Fibroblast of the aortic adventitia (primary cell): ENCODE measurements at places on chromosomes 16 and 17. TPM values are rescaled to one million over a fixed set of nuclear protein-coding genes. Genes with fewer than 3 reads are reported as not detected.

Gene CASKIN1
- total RNA-seq = 0.18 TPM in 1 of 2 replicates, not detected in the other

Gene TPSD1
- not detected in 2 replicates for total RNA-seq

Gene CA10
- total RNA-seq = not detected in 2 replicates

Gene GEMIN4
- 16.7 and 21.3 TPM in 2 replicates for total RNA-seq

Gene GSDMA
- total RNA-seq = not detected in 2 replicates

Gene IGSF6
- 0.08 TPM in 1 of 2 replicates, not detected in the other for total RNA-seq

Gene RHOT1
- total RNA-seq = 21.0 and 50.5 TPM in 2 replicates

Gene HIRIP3
- 13.6 and 14.4 TPM in 2 replicates for total RNA-seq
